ENCODE measurements at places on chromosomes 2 and 18.
A peak's percentile ranks its signal among the peaks of the same experiment; 100 is the strongest.

- no peak for DNase-seq
These were observed 7.0 kb upstream of the SP9 start for GRCh38 chr2:174327841-174328113.

GRCh38 chr18:907885-908757 lies 3.5 kb downstream of the ADCYAP1 start:
- DNase-seq = no peak

GRCh38 chr2:20514596-20515269 lies 67.9 kb downstream of the RHOB start:
- DNase-seq = no peak

DNA sequence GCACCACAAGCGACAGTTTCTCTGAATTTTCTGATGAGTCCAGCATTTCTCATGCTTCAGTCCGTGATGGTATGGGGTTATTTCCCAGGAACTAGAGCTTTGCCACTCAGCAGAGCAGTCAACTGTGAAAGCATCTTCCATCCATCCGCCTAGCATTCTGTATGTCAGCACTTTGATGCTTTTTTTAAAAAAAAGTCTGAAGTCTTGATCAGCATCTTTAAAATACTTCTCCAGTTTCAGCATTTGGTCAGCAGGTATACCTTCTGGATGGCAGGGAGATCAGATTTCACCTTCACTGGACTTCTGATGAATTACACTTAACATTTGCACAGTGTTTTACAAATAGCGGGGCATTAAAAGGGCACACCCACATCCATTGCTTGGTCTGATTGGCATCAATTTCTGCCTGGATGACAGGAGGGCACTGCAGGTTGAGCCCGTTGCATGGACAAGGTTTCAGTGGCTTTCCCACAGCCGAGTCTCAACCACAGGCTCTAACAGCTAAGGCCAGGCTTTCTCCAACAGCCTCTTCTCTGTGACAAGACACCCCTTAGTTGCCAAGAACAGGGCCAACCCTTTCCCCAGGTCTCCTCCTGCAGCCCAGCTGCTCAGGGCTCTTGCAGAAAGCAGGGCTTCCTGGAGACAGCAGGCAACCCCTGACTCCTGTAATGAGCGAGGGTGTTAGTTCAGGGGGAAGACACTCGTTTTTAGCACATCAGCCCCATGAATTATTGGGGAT lies 54.0 kb downstream of the EMILIN2 start:
- DNase-seq = no peak

GRCh38 chr2:109129921-109130722 lies 1.1 kb downstream of the SH3RF3 start:
- DNase-seq = no peak

GRCh38 chr2:134763164-134763710 lies 44.4 kb upstream of the TMEM163 start:
- no peak for DNase-seq

GRCh38 chr18:50862401-50862800 lies 16.5 kb upstream of the ME2 start:
- DNase-seq = no peak

DNA sequence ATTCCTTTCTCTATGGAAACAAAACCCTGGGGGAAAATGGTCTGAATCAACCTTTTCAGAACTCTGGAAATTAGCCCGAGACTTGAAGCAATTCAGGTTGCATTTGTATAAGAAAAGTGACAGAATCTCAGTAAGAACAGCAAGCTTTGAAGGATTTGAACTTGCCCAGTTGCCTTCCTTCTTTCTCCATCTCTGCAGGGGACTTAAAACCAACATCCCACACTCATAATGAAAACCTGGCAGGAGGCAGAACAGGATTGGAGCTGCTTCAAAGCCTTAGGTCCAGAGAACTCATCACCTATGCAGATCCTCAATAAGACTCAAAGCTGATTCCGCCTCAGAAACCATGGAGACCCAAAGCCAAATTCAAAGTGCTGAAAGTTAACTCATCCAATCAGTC lies 790.5 kb upstream of the ID2 start:
- DNase-seq = no peak

DNA sequence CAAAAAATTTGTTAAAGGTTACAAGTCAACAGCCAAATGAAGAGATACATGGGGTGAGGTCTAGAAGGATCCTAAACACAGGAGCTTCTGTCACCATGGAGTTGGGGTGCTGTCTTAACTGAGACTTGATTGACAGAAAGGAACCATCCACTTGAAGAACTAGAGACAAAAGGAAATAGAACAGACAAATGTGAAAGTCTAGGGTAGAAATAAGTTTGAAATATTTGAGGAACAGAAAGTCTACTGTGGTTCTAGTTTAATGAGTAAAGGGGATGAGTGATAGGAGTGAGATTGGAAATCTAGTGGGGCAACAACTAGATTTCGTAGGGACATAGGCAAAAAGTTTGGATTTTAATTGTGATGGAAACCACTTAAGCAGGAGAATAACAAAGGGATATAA lies 18.7 kb downstream of the RBBP8 start:
- no peak for DNase-seq

GRCh38 chr2:130847776-130848525 lies 11.2 kb downstream of the ARHGEF4 start:
- DNase-seq = no peak

DNA sequence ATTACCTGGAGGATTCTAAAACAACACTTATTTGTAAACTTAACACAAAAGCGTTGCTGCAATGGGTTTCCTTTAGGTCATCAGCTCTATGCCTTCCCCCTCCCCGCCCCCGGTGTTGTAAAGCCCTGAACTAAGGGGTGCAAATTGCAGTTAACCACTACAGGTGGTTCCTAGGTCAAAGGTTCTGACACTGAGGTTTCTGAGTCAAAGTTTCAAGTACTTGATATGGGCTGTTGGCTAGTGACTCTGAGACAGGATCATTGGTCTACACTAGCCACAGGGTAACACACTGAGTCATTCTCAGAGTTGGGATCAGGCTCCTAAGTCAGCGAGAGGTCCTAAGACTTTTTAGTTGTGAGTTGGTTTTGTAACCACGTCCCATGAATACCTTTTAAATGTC lies 15.4 kb downstream of the IL1B start:
- DNase-seq = no peak

DNA sequence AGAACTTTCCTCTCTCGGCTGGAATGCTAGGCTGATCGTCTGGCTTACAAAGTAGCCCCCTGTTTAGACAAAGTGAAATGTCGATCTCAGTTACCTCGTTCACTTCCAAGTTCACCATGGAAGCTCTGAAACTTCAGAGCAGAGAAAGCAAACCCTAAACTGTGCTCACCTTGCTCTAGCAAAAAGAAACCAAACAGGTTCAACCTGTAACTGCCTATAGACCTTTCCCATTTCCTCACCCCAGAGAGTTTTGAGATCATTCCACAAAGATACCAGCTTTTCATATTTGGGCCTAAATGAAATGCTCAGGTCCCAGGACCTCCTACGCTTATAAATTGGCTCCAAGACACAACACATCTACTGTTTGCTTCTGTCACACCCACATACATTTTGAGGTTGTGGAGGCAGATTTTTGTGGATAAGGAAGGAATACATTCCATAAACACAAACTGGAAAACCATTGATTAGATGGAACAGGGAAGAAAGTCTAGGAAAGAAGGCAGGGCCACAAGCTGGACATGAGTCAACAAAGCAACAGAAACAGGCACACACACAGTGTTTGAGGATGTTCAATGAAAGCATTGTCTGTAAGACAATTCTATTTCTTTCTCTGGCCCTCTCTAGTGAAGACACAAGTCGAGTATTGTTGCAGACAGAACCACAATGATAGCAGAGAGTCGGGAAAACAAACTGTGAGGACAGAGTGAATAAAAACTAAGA lies 52.8 kb upstream of the TGIF1 start:
- peak; percentile 21 for DNase-seq

- DNase-seq = no peak
These were observed 326.8 kb downstream of the AKAIN1 start for GRCh38 chr18:4870177-4870773.

- DNase-seq = no peak
These were observed 149.3 kb downstream of the HAUS1 start for GRCh38 chr18:46253498-46253897.

DNA sequence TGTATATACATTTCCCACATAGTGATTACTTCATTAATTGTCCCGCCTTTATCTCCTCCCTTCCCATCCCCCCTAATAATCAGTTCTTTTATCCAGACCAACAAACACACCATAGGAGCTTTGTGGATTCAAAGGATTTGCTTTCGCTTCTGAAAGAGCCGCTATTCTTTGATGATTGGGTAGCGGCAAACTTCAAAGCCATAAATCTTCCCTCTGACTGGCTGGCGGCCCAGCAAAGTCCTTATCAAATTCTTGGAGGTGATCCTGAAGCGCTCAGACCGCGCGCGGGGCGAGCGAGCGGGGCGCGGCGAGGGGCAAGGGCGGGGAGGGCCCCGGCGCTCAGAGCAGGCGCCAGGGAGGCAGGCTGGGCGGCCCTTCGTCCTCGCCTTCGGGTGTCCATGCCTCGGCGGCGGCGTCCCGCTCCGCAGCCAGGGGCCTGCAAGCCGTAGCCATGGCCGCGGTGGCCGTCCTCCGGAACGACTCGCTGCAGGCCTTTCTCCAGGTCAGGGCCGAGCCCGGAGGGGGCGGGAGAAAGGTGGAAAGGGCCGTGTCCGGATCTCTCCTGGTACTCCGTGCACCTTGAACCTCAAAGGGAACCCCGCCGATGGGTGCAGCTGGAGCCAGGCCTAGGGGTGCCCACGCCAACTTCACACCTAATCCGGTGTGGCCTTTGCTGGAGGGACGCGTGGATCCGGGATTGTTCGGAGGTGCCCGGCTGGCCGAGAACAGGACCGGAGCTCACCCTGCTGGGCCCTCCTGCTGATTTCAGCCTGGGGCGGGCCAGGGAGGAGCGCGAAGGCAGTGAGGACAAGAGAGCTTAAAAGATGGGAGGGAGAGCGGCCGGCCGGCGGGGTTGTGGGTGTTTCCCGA lies at the start of gene SP5:
SP5 (plus strand) TSS at position 276 of the 870 bp plus-strand sequence; CDS start at position 452, 176 bp downstream.
- DNase-seq = no peak

DNA sequence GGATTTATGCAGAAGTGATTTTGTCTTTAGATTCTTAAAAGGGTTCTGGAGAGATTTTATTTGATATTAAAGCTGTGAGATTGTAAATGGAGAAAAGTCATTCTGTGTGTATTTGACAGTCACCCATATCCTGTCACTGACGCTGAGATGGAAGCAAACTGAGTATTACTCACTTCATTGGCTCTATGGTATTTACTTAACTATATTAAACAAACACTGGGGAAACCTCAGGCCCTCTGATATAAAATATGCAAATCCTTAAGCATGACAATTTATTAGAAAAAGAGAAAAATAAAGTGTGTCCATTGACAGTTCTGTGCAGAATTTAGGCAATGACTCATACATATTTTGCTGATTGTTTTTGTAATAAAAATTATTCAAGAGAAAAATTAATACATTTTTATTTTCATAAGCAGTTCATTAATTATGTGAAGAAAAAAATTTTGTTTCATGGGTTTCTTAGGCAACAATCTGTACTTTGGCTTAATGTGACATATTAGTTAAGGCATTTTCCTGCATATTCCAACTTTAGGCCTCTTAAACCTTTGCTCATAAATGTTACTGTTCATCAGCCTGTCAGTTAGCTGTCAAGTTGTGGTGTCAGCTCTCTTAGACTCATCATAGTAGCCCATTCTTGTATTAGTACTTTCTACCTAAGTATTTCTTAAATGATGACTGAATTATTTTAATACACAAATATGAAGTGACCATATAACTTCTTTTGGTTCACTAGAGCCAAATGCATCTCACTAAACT lies 99.9 kb downstream of the PARD3B start:
- no peak for DNase-seq

Measured in left kidney (tissue), 8 donors.